ENCODE measurements at places on chromosomes 7 and 10.

GRCh38 chr7:143901332-143901667 is 676 bp downstream of the TCAF1 start:
- peak; percentile 64 for DNase-seq

- DNase-seq: no peak
Measured at GRCh38 chr10:77859865-77860282, 66.7 kb downstream of the DLG5 start.

- DNase-seq: no peak
Measured at GRCh38 chr10:11712744-11713143, 29.4 kb upstream of the ECHDC3 start.

- no peak for DNase-seq
Measured at GRCh38 chr7:12090757-12091221, 120.3 kb upstream of the TMEM106B start.

GRCh38 chr10:29253690-29254029 is 35.2 kb upstream of the LYZL1 start:
- DNase-seq: no peak

DNA sequence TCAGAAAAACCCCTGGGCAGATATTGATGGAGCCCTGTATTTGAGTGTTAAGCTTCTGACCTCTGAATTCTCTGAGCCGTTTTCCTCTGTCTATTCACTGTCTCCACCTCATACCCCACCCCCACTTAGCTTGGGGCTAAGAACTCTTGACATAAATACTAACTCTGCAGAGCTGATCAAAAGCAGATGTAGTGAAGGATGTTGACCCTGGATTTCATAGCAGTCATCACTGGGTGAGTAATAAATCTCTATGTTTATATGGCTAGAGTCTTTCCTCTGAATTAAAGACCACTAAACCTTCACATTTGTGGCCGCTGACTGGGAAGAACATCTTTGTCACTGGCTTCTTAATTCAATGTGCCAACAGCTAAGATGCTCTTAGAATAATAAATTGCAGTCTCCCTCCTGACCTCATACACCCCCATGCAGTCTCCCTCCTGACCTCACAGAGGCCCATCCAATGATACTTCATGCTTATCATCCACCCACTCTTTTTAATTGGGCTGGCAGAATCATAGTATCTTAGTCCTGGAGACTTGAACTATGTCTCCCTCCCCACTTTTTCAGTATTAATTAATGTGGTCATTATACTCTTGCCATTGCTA is 78.0 kb upstream of the MACROH2A2 start:
- no peak for DNase-seq

DNA sequence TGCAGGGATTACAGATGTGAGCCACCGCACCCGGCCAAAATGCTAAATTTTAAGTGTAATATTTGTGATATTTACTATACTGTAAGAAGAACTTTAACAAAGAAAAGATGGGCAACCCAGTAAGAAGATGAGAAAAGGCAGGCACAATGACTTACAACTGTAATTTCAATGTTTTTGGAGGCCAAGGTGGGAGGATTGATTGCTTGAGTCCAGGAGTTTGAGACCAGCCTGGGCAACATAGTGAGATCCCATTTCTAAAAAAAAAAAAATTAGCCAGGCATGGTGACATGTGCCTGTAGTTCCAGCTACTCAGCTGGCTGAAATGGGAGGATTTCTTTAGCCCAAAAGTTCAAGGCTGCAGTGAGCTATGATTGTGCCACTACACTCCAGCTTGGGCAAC is 11.7 kb upstream of the GATAD1 start:
- DNase-seq: no peak

GRCh38 chr10:100745882-100746783 is 751 bp downstream of the PAX2 start:
- no peak for DNase-seq

DNA sequence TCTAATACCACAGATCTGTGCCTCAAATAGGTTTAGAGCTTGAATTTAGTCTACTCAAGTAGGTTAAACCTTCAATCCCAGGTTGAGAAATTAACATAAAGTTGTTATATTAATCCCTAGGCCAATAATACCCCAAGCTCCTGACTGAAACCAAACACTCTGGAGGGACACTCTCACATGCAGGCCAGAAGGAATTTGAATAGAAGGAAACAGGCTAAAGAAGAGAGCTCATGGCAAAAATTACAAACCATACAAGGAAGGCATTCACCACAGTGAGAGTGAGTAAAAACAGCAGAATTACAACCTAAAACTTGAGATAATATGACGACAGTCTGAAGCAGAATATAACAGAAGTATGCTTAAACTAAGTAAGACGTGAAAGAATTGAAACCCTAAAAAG is 76.1 kb upstream of the PDK4 start:
- no peak for DNase-seq

DNA sequence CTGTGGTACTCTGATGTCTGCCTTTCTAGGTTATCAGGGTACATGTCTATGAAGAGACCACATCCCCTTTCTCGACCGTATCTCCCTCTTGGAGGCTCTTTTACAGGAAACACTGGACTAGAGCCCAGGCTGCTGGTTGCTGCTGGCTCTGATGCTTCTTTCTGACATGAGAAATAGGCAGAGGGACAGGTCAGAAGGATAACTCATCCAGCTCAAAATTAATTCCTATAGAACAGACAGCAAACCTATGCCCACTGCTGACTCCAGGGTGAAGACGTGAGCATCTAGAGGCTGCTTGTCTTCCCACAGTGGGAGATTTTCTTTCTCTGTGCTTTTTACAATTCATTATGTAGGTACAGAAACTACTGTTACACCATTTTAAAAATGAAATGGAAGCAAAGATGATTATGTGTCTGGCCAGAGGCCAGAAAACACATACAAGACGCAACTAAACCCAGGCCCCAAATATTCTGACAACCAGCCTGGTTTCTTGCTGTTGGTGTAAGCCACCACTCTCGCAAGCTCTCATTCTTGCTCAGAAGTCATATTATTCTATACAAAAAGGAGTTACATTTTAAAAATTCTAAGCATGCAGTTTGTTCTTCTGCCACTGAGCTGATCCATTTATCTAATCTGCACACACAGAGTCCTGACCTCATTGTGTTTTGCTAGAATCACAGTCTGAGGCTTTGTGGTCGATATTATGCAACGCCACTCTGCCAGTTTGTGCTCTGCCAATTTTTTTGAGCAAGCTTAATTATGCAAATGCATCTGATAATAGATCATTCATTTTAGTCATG is 424.3 kb downstream of the KIF20B start:
- DNase-seq: no peak

- DNase-seq: no peak
Measured at GRCh38 chr7:22596763-22597400, 96.9 kb upstream of the STEAP1B start.

GRCh38 chr7:69622960-69623359 is 24.7 kb downstream of the AUTS2 start:
- no peak for DNase-seq

- DNase-seq: no peak
Measured at GRCh38 chr7:52830801-52831200, 204.6 kb upstream of the POM121L12 start.

DNA sequence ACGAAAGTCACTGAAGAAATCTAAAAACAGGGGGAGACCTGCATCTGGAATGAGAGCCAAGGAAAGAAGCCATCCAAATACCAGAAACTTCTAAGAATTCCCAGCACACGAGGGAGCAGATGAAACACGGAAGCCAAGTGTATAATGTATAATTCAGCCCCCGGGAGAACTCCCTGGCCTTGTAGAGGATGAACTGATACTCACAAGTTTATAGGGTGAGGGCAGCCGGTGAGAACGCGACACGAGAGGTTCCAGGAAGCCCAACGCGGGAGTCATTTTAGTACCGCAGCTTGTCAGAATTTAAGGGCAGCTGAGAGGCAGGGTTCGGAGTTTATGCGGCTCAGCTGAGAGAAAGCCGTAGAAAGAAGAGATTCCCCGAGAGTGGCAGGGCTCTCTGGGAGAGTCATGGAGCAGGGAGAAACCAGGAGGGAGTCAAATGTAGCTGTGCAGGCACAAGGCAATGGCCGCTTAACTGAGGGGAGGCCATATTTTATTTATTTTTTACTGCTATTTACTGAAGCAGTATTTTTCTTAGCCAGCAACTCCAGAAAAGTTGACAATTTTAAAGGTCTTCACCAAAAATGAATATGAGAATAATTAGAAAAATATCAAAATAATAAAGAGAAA is 164.0 kb downstream of the NPSR1 start:
- no peak for DNase-seq

- DNase-seq: no peak
Measured at GRCh38 chr10:81179805-81180452, 642.2 kb downstream of the SH2D4B start.

DNA sequence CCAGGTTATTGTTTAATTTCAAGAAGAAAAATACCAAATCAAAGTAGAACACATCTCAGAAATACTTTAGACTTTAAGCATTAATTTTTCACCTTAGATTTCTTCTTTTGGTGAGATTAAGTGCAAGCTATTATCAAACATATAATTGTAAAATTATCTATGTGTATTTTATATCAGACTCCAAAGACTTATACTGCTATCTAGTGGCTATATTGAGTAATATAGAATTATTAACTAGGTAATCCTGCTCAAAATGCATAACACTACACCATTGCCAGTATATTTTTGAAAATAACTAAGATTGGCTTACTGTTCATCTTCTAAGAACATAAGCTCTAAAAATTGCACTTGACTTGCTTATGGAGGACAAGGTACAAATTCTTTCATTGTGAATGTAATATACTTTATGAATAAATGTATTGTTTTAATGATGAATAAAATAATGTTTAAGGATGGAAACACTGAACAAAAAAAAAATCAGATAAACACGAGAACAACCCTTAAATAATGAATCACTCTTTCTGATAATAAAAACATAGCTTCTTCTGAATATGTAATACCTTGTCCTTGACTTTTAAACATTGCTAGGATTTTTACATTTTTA is 86.7 kb upstream of the GNAI1 start:
- DNase-seq: no peak

DNA sequence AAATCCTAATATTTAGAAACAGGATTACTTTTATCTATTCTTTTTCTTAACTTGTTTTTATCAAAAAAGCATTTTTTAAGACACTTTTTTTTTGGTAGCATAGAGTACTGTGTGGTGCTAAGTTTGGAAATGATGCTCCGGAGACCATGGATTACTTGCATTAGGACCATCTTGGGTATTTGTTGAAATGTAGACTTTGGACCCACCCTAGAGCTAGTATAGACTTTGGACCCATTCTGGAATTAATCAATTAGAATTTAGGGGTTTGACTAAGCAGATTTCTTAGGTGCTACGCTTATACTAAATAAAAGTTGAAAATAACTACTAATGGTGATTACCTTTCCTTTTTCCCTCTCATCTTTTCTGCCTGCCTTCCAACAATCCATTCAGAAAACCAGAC is 80.4 kb downstream of the PHF14 start:
- DNase-seq: no peak

- no peak for DNase-seq
Measured at GRCh38 chr7:99730992-99731391, 4.0 kb downstream of the CYP3A7 start.

GRCh38 chr10:69055241-69055640 is 32.7 kb upstream of the SRGN start:
- no peak for DNase-seq

DNA sequence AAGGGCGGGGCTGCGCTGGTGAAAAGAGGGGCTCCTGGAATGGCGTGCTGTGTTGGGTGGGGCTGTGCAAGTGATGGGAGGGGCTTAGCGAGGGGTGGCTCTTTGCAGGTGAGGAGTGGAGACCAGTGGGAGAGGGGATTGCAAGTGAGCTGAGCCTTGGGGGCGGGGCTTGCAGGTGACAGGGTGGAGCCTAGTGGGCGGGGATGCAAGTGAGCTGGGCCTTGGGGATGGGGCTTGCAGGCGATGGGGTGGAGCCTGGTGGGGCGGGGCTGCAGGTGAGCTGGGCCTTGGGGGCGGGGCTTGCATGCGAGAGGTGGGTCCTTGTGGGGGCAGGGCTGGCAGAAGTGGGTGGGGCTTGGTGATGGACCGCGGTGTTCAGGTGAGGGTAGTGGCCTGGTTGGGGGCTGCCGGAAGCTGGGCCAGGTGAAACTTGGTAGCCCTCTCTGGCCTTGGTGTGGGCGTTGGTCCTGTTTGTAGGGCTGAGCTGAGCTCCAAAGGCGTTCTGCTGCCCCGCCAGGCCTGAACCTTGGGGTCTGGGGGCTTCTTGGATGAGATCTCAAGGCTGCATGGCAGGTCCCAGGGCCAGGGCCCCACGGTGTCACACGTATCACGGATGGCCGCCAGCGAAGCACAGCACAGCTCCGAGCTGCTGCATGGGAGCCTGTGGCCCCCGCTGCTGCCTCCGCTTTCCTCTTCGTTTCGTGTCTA is 743 bp upstream of the PITRM1 start:
- no peak for DNase-seq

DNA sequence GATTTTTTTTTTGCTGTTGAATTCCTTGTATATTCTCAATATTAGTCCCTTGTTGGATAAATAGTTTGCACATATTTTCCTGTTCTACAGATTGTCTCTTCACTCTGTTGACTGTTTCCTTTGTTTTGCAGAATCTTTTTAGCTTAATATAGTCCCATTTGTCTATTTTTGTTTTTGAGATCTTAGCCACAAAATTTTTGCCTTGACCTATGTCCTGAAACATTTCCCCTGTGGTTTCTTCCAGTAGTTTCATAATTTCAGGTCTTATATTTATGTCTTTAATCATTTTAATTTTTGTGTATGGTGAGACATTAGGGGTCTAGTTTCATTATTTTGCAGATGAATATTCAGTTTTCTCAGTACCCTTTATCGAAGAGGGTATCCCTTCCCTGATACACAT is 92.7 kb downstream of the LANCL2 start:
- no peak for DNase-seq

- DNase-seq: no peak
Measured at GRCh38 chr7:18580950-18581349, 85.4 kb downstream of the HDAC9 start.

DNA sequence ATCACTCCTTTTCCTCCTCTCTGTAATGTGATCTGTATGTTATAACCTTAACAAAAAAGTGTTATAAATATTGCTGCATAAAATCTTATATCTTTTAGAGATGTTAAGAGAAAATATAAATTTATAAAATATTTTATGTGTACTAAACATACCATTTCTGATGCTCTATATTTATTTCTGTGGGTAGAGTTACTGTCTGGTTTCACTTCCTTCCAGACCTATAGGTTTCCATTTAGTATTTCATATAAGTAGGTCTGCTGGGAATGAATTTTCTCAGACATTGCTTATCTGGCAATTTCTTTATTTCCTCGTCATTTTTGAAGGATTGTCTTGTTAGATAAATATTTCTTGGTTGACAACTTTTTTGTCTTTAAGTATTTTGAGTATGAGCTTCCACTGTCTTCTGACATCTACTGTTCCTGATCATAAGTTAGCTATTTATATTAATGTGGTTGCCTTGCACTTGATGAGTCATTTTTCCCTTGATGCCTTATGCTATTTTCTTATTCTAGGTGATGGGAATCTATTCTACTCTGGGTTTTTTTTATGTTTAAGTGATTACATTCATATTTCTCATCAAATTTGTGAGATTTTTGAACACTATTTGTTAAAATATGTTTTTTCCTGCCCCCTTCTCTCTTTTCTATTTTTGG is 11.2 kb upstream of the THSD7A start:
- DNase-seq: no peak

DNA sequence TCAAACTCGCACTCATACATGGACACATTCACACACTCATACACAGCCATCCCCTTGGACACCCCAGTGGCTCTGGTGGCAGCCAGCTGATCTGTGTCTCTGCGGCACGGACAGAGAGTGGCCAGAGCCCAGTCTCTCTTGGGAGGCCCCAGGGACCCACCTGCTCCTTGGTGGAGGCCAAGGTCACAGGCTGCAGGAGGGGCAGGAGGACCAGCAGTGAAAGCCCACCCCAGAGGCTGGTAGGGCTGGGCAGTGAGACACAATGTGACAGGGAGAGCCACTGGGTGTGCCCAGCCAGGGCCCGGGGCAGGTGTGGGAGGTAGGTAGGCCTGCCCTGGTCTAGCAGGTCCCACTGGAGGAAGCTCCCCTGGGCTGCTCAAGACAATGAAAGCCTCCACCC is 18.5 kb downstream of the SHH start:
- DNase-seq: no peak
